Muscle of back (tissue), 13 donors: ENCODE measurements at places on chromosomes 2 and 18.

- no peak for DNase-seq
These were observed 752 bp downstream of the MGAT4A start for GRCh38 chr2:98730053-98730706.

- DNase-seq = peak; percentile 58
These were observed 26.6 kb downstream of the SPTBN1 start for GRCh38 chr2:54482715-54483114.

GRCh38 chr18:34039611-34040010 is 185.1 kb downstream of the NOL4 start:
- DNase-seq = no peak

DNA sequence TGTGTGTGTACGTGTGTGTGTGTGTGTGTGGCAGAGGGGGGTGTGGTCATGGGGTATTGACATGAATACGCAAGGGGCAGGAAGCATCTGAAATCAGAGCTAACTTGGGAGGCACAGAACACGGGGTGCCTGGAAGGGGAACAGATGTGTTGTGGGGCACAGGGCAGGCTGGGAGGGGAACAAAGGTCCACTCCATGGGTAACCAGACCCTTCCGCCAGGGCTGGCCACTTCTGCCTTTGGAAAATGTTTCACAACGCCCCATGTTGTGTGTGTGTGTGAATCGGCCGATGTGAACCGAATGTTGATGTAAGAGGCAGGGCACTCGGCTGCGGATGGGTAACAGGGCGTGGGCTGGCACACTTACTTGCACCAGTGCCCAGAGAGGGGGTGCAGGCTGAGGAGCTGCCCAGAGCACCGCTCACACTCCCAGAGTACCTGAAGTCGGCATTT is at the start of gene SLC11A1:
TSS of gene SLC11A1 (plus strand) at position 358 of the 451 bp plus-strand sequence. CDS start 96 bp downstream, outside the sequence.
- no peak for DNase-seq

DNA sequence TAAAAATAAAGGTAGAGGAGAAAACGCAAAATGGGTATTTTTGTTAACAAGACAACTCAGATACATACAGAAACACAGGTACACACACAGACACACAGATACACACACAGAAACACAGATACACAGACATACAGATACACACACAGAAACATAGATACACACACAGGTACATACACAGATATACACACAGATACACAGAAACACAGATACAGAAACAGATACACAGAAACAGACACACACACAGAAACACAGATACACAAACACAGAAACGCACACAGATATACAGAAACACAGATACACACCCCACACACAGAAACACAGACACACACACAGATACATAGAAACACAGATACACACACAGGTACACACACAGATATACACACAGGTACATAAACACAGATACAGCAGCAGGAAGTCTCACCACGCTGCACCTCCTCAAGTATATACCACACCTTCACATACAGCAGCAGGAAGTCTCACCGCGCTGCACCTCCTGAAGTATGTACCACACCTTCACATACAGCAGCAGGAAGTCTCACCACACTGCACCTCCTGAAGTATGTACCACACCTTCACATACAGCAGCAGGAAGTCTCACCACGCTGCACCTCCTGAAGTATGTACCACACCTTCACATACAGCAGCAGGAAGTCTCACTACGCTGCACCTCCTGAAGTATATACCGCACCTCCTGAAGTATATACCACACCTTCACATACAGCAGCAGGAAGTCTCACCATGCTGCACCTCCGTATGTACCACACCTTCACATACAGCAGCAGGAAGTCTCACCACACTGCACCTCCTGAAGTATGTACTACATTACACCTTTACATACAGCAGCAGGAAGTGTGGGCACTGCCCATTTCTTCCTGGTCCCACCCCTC is 250.5 kb downstream of the HDAC4 start:
- DNase-seq = no peak

DNA sequence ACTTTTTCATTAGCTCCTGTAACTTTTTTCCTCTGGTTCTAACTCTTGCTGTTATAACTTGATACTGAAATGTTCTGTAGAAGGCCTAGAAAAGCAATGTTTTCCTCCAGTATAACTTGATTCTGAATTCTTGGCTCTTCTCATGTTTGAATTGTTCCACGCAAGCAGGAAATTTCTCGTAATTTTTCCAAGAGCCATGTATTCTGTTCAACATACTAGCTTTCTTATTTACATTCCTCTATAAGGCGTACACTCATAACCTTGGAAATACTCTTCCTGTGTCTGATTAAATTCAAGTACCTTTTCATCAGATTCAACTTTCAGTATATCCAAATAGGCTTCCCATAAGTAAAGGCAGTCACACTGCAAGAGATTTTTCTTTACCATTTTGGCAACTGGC is 109.1 kb downstream of the SMAD2 start:
- no peak for DNase-seq

DNA sequence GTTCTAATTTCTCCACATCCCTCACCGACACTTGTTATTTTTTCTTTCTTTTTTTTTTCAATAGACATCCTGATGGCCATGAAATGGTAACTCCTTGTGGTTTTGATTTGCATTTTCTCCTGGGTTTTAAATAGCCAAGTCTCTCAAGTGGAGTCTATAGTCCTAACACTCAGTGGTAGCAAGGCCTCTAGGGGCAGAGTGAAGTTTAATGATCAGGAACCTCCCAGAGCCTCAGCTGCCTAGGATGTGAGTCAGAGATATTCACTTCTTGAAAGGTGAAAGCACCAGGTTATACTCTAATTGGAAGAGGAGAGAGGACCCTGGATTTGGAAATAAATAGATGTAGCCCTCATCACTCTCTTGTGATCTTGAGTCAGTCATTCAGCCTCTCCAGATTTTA is 62.7 kb upstream of the CAPN13 start:
- DNase-seq = no peak

- no peak for DNase-seq
These were observed 51.5 kb downstream of the DNAJC10 start for GRCh38 chr2:182767578-182767977.

- DNase-seq = no peak
These were observed 49.5 kb upstream of the POLE4 start for GRCh38 chr2:74908748-74909444.

- DNase-seq = no peak
These were observed 18.1 kb downstream of the TEX51 start for GRCh38 chr2:126916744-126917143.

- no peak for DNase-seq
These were observed 60.0 kb downstream of the RBMS1 start for GRCh38 chr2:160433466-160434140.

DNA sequence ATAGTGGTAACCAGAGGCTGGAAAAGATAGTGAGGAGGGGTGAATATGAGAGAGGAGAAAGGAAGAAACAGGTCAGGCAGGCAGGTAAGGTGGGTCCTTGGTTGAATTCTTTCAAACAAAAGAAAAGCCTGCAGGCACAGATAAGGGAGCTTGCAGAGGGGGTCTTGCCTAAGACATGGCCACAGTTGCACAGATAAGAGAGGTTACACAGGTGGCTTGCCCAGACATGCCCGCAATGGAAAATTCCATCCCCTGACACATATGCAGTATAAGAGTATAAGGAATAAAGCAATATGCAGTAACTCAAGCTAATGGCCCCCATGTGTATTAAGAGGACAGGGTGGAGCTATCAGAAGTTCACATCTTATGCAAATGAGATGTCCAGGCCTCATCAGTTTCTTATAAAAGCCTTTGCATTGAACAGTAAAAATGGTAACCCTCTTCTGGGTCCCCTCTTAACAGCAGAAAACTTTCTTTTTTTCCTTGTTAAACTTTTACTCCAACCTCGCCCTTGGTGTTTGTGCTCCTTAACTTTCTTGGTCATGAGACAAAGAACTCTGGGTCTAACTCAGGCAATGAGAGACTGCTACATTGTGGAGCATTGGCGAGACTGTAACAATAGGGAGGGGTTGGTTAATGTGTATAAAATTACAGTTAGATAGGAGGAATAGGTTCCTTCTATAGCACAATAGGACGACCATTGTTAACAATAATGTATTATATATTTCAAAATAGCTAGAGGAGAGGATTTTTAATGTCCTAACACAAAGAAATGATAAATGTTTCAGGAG is 764.6 kb downstream of the TSN start:
- DNase-seq = no peak

GRCh38 chr18:30920351-30920750 is 122.2 kb downstream of the DSC3 start:
- peak; percentile 19 for DNase-seq

- no peak for DNase-seq
These were observed 55.4 kb downstream of the VAPA start for GRCh38 chr18:9969247-9969646.
